ENCODE measurements at places on chromosomes 3 and 15. TPM values are rescaled to one million over a fixed set of nuclear protein-coding genes. Genes with fewer than 3 reads are reported as not detected.
A peak's percentile ranks its signal among the peaks of the same experiment; 100 is the strongest.

RHCG gene
- polyA plus RNA-seq = not detected

GHRL gene
- polyA plus RNA-seq = not detected

BCL2A1 gene
- polyA plus RNA-seq = 0.31 TPM

RETNLB gene
- polyA plus RNA-seq = not detected

LDHAL6B gene
- polyA plus RNA-seq = not detected

PLSCR4 gene
- 27.4 TPM for polyA plus RNA-seq

MASP1 gene
- polyA plus RNA-seq = 73.9 TPM

HYAL1 gene
- polyA plus RNA-seq = 2.5 TPM

PIGBOS1 gene
- polyA plus RNA-seq = 18.5 TPM

DNA sequence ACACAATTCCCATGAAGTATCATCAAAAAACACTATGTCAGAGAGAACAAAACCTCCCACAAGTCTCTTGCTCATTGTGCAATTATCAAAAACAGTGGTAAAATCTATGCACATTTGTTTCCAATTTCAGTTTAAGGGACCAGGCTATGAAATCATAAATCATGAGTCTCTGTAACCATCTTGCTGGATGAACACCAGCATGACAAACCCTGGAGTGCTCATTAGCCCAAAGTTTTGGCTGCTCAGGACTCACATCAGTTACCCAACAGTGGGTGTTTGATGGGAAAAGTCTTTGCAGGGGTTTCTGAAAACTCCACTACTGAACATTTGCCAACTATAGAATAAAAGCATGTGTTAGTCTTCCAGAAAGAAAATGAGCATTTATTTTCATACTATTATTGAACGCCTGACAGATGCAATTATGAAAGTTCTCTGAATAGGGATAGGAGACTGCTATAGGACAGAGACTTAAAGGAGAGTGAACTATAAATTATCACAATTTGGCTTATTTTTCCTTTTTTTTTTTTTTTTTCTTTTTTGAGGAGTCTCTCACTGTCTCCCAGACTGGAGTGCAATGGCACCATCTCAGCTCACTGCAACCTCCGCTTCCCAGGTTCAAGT lies 240.8 kb upstream of the KCNMB2 start:
- peak; percentile 85 for DNase-seq

GRCh38 chr3:135272026-135272669 lies 477.1 kb downstream of the EPHB1 start:
- DNase-seq = no peak

GRCh38 chr3:9846231-9846630 lies 2.4 kb upstream of the RPUSD3 start:
- DNase-seq = no peak

DNA sequence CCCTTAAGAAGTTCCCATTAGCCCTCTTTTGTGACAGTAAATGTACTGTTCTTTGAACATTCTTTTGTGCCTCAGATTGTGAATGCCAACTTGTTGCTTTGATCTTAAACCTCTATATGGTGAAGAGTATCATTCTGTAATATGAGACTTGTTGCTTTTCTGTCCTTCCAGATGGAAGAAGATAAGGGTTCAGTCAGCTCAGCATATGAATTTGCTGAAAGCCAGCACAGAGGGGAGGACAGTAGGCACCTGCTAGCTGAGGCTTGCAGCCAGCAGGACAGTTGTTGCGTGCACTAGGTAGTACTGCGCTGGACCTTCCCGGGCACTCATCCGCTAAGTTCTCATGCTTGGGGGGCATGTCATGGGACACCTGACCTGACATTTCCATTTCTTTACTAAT lies 74.7 kb downstream of the DCUN1D1 start:
- DNase-seq = no peak

GRCh38 chr15:36903195-36903594 lies 197.2 kb downstream of the MEIS2 start:
- DNase-seq = no peak

GRCh38 chr3:121719423-121719822 lies 30.1 kb downstream of the GOLGB1 start:
- DNase-seq = no peak

GRCh38 chr15:36996538-36997181 lies 103.7 kb downstream of the MEIS2 start:
- DNase-seq = no peak

DNA sequence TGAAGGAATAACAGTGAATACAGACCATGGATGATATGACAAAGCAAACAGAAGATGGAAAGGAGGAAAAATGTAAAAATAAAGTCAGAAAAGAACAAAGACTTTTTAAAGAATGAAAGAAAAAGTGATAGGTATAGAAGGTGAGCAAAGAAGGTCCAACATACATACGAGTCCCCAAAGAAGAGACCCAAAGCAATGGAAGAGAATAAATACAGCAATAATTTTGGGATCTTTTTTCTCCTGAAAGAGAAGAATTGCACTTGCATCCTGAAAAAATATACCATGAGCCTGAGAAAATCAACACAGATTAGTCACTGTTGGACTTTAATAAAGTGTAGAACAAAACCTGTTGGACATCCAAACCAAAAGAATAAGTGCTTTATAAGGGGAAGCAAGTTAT lies 85.3 kb upstream of the SLC6A1 start:
- DNase-seq = peak; percentile 4

GRCh38 chr3:45207446-45207845 lies 18.6 kb downstream of the TMEM158 start:
- DNase-seq = no peak

DNA sequence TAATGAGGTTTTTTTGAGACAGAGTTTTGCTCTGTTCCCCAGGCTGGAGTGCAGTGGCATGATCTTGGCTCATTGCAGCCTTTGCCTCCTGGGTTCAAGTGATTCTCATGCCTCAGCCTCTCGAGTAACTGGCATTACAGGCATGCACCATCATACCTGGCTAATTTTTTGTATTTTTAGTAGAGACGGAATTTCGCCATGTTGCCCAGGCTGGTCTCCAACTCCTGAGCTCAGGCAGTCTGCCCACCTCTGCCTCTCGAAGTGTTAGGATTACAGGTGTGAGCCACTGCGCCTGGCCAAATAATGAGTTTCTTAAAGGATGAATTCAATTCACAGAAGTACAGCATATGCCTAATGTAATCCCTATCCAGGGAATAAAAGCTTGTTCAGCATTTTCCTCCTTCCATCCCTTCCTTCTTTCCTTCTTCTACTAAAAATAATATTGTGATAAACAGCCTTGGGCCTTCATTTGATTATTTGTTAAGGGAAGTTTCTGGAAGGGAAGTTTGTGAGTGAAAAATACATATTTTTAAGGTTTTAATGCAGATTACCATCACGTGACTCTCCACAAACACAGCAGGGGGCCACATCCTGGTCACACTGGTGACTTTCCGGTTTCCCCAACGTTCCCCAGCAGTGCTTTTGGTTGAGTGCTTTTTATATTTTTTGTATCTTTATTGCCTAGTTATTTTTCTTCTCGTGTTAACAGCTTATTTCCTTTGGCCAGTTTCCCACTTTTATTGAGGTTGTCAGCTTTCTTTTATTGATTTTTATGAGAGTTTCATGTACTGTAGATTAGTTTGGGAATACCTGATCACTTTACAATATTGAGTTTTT lies 116.8 kb downstream of the USP13 start:
- DNase-seq = no peak

GRCh38 chr3:152620395-152620794 lies 214.5 kb upstream of the P2RY1 start:
- DNase-seq = no peak

GRCh38 chr3:168545591-168545990 lies 449.9 kb upstream of the GOLIM4 start:
- peak; percentile 30 for DNase-seq

DNA sequence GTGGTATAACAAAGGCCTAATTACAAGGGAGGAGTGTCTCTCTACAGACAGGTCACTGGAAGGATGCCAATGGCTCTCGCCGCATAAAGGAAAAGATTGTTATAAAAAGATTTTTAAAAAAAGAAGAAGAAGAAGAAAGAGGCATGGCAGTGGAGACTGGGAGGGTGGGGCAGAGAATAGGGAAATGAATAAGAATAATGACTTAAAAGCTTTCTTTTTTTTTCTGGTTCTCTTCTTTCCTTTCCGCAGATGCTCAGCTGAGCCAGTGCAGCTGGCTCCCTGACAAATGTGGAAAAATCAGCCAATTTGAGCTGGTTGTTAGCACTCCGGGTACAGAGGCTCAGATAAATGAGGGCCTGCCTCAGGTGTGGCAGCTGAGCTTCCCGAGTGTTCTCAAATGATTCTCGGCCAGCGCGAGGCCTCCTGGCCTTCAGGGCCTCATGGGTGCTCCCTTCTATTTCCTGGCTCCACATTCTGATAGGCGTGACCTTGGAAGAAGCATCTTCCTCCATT lies 234.1 kb downstream of the RORA start:
- no peak for DNase-seq

DNA sequence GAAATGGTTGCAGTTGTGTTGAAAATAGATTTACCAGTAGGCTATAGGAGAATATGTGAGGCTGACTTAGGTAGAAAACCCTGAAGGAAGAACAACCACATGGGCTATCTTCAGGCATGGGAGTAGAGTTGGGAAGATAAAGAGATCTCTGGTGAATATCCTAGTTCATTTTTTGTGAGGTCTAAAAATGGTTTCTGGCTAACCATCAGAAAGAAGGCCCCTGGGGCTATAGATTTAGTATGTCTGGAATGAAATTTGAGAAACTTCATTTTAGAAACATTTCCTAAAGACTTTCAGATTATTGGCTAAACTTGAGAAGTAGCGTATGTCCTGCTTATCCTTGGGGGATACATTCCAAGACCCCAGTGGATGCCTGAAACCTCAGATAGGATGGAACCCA lies 148.2 kb downstream of the NAALADL2 start:
- no peak for DNase-seq

GRCh38 chr15:37104424-37104981 lies 4.2 kb upstream of the MEIS2 start:
- DNase-seq = peak; percentile 58
